Mesothelial cell of epicardium (in vitro differentiated cells): ENCODE measurements at places on chromosomes 11 and 22. TPM values are rescaled to one million over a fixed set of nuclear protein-coding genes. Genes with fewer than 3 reads are reported as not detected.
A peak's percentile ranks its signal among the peaks of the same experiment; 100 is the strongest.

The FAM180B gene
- 0.18 to 0.36 TPM (median 0.27 TPM) in 3 replicates for total RNA-seq

The SMDT1 gene
- 71.0 to 87.4 TPM (median 78.9 TPM) in 3 replicates for total RNA-seq

The TEX12 gene
- 0.36 to 0.65 TPM in 2 of 3 replicates, not detected in the other for total RNA-seq

The GTSE1 gene
- total RNA-seq = 15.3 to 18.7 TPM (median 16.7 TPM) in 3 replicates

The CDKN1C gene
- 132 to 148 TPM (median 146 TPM) in 3 replicates for total RNA-seq

The CCDC87 gene
- total RNA-seq = 0.25 to 0.42 TPM (median 0.41 TPM) in 3 replicates

The AGBL2 gene
- 3.5 to 4.6 TPM (median 3.9 TPM) in 3 replicates for total RNA-seq

The PATE4 gene
- total RNA-seq = not detected in 3 replicates

The CRKL gene
- total RNA-seq = 72.3 to 78.5 TPM (median 75.1 TPM) in 3 replicates

The PRG3 gene
- total RNA-seq = not detected in 3 replicates

The GSTT2 gene
- 0.29 TPM in 1 of 3 replicates, not detected in the others for total RNA-seq

The DDX6 gene
- 189 to 194 TPM (median 191 TPM) in 3 replicates for total RNA-seq

The SCGB1A1 gene
- not detected in 3 replicates for total RNA-seq

The CECR2 gene
- 14.1 to 15.1 TPM (median 15.0 TPM) in 3 replicates for total RNA-seq

- no peak for DNase-seq
Measured at GRCh38 chr11:122784325-122784955, 53.9 kb upstream of the CRTAM start.

DNA sequence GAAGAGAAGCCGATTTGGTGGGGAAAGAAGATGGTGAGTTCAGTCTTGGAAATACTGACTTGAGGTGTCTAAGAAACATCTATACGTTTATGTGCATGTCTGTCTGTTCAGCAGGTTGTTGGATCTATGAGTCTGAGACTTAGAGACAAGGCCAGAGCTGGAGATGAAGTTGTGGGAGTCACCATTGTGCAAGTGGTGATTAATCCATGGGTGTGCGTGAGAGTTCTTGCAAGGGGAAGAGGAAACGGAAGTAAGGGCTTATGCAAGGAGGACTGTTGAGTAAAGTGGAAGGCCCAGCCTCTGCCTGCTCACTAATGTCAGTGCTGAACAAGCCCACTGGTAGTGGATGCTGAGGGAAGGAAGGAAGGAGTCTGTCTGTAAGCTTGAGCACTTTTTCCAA, 9.7 kb downstream of the TMEM45B start:
- no peak for DNase-seq

GRCh38 chr11:75100314-75100713, 3.6 kb upstream of the OR2AT4 start:
- no peak for DNase-seq

GRCh38 chr11:5036669-5037068, 9.7 kb upstream of the OR52J3 start:
- no peak for DNase-seq

- DNase-seq = no peak
Measured at GRCh38 chr11:1918436-1919315, 827 bp upstream of the TNNT3 start.

GRCh38 chr22:45240104-45240809, 437 bp downstream of the KIAA0930 start:
- DNase-seq = no peak

GRCh38 chr11:125251956-125252355, 87.4 kb downstream of the PKNOX2 start:
- DNase-seq = no peak

DNA sequence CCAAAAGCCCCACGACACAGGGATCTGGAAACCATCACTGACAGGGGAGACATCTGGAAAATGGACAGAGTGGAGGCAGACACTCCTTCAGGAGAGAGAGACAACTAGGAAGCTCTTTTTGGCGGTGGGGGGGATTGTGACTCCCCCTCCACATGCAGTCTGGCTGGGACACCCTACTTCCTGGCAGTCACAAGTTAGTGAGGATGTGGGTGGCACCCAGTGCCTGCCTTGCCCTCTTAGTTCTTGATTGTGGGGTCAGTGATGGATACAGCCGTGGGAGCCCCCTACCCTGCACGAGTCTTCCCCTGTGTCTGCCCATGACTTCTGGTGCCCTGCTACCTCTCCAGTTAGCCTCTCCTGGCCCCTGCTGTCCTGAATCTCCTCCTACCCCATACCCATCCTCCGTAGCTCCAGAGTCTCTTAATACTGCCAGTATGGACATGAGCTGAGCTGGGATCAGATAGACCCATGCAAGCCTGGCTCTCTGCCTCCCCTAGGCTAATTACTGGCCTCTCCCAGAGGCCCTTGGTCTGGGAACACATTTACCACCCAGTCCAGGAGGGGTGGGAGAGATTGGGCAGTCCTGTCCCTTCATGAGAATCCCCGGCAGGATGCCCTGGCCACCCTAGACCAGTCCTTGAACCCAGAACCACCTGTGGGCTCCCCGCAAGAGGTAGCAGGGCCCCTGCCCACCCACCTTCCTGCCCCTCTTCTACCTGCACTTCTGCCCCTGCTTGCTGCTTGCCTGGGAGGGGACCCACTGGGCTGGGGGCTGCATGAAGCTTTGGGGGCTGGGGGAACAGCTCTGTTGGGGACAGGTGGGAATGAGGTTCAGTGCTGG, 22.8 kb downstream of the RHBDD3 start:
- no peak for DNase-seq

- DNase-seq = no peak
Measured at GRCh38 chr11:123483466-123483865, 53.4 kb downstream of the GRAMD1B start.

GRCh38 chr22:42060489-42060888, 10.1 kb downstream of the NAGA start:
- no peak for DNase-seq

- DNase-seq = no peak
Measured at GRCh38 chr22:45462034-45462655, 40.5 kb upstream of the FBLN1 start.

DNA sequence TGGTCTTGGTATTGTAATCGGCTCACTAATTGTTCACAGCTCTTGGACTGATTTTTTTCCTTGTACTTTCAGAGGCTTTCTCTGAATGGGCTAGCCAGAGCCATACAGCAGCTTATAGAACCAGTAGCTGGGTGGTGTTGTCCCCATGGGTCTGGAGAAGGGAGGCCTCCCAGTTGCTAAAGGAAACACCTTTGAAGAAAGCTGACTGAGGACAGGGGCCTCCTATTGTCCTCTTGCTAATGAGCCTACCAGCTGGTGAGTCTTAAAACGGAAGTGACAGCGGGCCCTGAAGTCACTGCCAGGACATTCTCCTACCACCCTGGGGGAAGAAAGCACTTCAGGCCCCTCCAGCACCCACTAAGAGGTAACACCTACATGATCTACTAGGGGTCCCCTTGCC, 9.9 kb downstream of the FADS3 start:
- no peak for DNase-seq

DNA sequence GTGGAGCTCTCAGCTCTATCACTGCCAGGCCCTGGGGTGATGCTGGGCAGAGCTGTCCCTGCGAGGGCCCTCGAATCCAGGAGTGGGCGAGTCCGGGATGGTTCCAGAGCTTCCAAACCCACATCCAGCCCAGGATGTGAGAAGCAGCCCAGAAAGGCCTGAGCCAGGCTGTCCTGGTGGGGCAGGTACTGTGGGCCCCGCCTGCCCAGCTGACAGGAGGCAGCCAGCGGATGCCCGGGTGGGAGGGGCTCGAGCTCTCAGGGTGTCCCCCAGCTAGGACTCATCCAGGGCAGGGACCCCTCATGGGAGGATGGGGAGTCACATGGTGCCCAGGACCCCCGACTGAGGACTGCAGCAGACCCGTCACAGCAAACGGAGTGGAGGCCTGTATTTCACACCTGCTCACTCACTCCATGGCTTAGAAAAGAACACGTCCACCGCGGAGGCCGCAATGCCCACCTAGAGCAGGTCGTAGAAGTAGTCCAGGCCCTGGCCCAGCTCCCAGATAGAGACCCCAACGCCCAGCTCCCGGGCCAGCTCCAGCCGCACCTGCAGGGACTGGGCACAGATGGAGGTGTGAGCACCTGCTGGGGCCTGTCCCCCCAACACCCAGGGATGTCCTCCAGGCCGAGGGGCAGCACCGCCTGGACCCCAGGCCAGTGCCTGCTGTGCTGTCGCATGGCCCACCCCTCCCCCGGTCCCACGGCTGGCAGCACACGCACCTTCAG, 26.9 kb downstream of the TSPAN4 start:
- DNase-seq = no peak

DNA sequence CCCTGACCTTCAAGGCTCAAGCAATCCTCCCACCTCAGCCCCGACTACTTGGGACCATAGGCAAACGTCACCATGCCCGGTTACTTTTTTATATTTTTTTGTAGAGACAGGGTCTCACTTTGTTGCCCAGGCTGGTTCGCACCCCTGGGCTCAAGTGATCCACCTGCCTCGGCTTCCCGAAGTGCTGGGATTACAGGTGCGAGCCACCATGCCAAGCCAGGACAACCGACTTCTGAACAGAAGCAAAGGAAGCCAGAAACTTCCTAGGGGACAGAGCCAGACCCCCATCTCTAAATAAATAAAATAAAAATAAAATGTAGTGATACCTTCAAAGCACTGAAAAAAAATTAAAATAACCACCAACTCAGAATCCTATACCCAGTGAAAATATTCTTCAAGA, 26.4 kb downstream of the C11orf58 start:
- no peak for DNase-seq

DNA sequence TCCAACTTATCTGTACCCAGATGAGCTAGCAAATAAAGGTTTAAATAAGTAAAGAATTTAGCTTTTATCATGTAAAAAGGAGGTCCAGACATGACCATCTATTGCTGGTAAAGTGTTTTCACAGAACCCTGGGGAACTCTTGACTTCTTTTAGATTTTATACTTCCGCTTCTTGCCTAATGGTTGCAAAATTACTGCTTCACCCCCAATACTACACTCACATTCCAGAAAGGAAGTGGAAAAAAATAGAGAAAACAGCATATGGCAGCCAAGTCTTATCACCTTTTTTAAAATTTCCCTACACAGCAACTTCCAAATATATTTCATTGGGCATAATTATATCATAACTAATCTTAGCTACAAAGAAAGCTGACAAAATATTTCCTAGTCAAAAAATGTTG, 12.1 kb downstream of the BBOX1 start:
- no peak for DNase-seq

- DNase-seq = no peak
Measured at GRCh38 chr11:66330931-66331330, 5.3 kb downstream of the RIN1 start.

- no peak for DNase-seq
Measured at GRCh38 chr22:17035246-17035645, 27.2 kb upstream of the GAB4 start.

DNA sequence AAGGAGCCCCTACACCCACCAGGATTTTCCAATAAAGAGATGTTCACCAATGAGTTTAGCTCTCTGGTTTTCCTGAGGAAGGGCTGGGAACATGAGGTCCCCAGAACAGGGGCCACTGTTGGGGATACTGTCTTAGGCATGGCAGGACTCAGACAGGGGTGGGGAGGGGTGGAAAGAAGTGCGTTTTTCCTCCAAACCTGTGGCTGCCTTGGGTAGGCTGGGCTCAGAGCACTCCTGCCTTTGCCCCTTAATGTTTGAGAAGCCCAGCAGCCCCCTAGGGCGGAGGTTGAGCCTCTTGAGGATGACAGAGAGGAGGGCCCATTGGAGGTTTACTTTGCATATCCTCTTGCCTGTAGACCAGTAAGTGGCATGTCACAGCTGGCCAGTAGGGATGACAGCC, 10.6 kb downstream of the MTFP1 start:
- DNase-seq = no peak

DNA sequence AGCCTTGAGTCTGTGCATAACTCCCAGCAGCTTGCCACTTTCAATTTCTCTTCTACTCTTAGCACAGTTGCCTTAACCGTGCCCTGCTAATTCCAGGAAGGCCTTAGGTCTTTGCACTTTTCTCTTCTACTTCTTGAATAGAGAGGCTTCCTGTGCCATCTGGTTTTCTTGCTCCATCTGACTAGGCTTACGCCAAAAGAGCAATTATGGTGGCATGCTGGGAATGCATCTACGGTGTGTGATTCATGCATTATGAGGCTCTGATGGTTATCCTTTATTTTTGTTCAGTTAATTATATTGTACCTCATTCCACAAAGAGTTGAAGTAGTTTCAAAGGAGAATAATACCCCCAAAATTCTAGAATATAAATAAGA, 29.4 kb downstream of the SIK2 start:
- no peak for DNase-seq

DNA sequence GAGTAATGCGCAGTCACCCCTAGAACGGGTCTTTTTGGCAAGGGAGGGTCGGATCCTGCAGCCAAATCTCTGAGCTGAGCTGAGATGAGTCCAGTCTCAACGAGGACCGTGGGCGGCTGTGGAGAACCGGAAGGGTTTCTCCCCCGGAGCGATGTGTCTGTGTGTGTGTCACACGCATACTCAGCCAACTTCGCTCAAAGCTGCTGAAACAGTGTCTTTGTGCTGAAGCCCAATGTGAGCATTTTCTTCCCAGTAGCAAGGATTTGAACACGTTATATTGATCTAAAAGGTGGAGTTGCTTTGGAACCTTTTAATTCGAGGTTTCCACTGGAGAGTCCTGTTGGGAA, 1.4 kb upstream of the CELSR1 start:
- no peak for DNase-seq

GRCh38 chr22:25235547-25236290, 16.3 kb downstream of the CRYBB2 start:
- peak; percentile 85 for DNase-seq

- no peak for DNase-seq
Measured at GRCh38 chr11:78542007-78542406, 32.7 kb downstream of the NARS2 start.

GRCh38 chr11:58730507-58731089, 1.1 kb downstream of the GLYAT start:
- DNase-seq = no peak

GRCh38 chr11:35076201-35077100, 62.5 kb upstream of the CD44 start:
- no peak for DNase-seq

GRCh38 chr11:45572354-45573123, 92.9 kb downstream of the CHST1 start:
- DNase-seq = no peak

DNA sequence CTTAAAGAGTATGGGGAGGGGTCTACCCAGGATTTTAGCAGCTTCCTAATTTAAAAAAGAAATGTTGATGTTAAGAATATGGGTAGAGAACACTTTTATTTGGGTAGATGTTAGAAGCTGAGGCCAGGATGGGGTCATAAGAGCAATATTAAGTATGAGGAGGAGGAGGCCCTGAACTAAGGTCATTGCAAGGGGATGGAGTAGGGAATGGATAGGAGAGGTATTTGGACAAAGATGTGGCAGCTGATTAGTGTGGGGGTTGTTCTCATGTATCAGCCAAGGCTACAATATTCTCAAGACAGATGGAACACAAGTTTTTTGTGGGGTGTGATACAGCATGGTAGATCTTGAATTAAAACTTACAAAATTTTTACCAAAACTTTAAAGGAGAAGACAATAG, 35.7 kb upstream of the GLYATL2 start:
- no peak for DNase-seq
